ENCODE measurements at places on chromosomes 5 and 9.

DNA sequence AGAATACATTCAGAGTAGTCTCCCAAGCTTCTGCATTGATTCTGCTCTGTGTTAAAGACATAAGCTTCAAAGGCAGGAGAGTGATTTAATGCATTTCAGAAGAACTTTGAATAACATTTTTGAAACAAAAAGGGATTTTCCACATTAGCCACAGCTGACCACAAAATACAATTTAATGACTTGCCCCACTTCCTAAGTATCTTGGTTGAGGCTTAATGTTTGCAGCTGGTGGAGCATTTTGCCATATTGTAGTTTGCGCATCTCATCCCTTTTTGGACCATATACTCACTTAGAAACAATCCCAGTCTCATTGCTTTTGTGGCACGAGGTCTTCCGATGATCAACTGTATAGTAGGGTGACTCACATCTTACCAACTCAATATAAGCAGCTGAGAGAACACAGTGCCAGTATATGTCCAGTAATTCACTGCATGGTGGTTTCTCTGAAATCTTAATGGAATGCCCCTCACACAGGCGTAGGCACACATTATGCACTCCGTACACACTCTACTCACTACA is 455.8 kb upstream of the PTGER4 start:
- no peak for DNase-seq

- DNase-seq, result no peak
These were observed 189.9 kb downstream of the BNC2 start for GRCh38 chr9:16680541-16680940.

- no peak for DNase-seq
These were observed 15.8 kb downstream of the TLN1 start for GRCh38 chr9:35716230-35716629.

GRCh38 chr9:101229606-101230005 is 155.2 kb downstream of the BAAT start:
- DNase-seq, result no peak

DNA sequence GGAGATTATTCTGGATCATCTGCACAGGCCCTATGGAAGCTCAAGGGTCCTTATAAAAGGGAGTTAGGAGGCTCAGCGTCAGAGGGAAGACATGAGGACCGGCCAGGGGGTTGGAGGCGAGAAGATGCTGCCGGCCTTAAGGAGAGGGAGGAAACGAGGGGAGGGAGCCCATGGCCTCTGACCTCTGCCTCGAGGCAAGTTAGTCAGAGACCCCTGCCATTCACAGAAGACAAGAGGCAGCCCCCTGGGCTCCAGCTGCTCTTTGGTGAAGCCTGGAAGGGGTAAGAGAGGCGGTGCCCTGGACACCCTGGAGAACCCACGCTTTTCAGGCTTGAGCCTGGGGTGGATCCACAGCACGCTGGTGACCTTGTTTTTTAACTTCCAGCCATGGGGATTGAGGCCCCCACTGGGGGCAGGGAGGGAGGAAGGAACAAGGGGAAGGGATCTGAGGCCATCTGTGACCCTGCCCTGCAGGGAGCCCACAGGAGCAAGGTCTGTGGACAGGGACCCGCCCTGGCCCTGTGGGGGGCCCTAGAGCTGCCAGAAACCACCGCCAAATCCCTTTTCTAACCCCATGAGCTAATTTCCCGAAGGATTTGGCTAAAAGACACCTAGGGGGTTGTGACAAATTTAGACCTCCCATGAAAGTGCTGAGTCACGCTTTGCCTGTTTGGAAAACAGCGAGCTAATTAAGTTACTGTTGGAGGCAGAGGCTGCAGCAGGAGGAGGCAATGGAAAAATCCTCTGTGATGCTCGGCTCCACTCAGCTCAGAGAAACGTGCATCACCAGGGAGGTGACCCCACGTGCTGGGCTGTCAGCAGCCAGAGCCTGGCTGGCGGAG is 49.7 kb downstream of the OLFM1 start:
- no peak for DNase-seq

DNA sequence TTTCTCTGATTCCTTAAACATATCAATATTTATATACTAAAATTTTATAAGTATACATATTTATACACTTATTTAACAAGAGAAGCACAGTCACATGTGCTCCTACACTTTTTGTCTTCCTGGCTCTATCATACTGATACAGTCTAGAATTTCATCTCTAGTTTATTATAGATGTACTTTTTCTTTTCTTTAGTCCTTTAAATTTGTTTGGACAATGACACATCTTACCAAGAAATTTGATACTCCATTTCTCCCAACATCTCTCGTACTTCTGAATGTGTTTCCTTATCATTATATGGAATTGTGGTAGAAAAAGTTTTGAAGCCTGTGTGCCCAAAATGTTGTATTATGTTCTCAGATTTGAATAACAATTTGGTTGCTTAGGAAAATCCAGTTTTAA is 104.6 kb downstream of the DMRT2 start:
- no peak for DNase-seq

DNA sequence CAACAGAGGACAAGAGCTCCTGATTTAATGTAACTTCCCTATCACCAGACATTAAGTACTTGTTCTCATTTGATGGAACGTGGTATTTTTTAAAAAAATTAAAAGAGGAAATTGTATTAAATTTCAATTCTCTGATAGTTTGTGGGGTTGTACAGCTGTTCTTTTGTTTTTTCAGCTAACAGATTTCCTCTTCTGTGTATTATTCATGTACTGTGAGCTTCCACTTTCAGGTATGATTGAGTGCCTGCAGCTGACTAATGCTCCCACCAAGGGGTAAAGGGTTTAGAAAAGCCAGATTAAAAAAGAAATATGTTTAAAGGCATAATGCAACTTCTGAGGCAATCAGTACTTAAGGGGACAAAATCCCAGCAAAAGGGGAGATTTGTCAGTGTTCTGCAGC is 117.7 kb upstream of the ACTBL2 start:
- no peak for DNase-seq

GRCh38 chr9:115042781-115043509 is 75.0 kb downstream of the TNC start:
- no peak for DNase-seq

DNA sequence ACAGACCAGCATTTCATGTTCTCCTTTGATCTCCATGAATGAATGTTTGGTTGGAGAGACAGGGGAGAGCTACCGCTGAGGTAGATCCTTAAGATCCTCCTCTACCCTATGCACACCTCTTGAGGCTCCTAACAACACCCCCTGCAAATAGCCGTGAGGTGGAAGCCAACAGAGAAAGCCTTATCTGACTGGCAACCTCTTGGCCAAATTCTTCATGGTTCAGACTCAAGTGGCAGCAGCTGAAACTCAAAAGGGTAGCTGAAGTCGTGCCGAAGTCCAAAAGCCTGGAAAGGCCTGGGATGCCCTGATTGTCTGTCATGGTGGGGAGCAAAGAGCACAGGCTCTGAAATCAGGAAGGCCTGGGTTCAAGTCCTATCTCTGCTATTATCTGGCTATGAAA is 184.9 kb downstream of the SEC61B start:
- DNase-seq, result no peak

DNA sequence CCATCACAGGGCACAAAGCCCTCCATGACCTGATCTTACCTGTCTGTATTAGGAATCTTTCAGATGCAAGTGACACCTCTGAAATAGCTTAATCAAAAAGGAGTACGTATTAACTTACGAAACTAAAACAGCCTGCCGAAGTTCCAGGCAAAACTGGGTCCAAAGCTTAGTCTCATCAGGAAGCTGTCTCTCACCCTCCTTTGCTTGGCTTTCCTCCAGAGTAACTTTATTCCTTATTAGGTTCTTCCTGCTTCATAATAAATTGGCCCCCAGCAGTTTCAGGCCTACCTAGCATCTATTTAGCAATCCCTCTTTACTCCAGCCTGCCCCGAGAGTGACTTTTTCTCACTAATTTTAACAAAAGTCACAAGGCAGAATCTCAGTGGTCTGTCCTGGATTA is 58.4 kb upstream of the STK32A start:
- DNase-seq, result no peak

DNA sequence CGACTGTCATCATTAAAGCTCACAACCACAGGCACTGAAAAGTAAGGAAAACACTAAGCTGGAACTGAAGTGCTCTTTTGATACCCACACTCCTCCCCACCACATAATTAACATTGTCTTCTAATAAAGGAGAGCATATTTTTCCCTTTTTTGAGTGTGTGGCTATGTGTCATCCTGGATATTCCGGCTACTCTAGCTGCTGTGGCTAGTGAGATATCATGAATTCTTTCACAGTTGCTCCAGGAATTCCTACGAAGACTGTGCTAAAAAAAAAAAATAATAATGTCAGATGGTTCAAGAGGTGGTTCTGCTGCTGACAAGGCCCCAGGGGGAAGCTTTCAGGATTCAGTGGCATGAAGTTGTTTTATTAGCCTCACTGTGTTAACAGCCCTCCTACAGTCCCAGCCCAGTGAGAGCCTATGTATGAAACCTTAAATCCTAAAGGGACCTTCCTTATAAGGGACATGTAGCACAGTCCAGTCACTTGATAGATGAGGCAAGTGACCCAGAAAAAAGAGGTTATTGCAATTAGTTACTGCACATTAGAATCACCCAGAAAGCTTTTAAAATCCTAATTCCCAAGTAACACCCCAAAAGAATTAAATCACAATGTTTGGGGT is 46.6 kb downstream of the TMEM252 start:
- DNase-seq, result no peak

GRCh38 chr9:92736563-92737215 is 27.9 kb downstream of the BICD2 start:
- no peak for DNase-seq

GRCh38 chr9:13929013-13929412 is 384.9 kb downstream of the NFIB start:
- DNase-seq, result no peak

DNA sequence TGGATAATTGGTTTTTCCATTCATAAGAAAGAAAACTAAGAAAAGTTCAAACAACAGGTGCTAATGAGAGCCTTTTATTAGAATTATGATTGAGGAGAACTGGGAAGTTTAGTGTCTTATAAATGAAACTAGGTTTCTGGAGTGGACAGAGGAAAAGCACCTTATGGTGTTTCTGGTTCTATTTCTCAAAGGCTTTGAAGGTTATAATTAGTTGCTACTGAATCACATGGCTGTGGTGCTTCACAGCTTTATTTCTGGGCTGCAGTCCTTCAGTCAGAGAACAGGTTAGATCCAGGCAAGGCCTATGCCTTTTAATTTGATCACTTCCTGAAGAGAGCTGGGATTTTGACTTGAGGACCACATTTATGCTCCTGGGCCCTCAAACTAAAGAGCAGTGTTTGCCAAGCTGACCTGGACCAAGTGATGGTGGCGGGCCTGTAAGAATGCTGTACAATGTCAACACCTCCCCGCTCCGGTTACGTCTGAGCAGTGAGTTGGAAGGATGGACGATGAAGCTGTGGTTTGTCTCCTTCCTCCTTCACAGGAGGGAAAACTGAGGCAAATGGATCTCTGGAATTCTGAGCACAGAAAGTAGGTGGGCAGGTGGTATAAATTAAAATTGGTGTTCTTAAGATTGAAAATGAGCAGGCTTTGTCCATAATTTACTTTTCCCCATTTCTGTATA is 56.0 kb downstream of the ZNF462 start:
- DNase-seq, result no peak

GRCh38 chr5:2917524-2917923 is 166.0 kb upstream of the IRX2 start:
- DNase-seq, result no peak
